CD4-positive, alpha-beta T cell treated with Interleukin-15 for 4 hours (primary cell): ENCODE measurements at places on chromosomes 11 and 22.

- DNase-seq, result no peak
Measured at GRCh38 chr11:130839981-130840666, 76.2 kb downstream of the SNX19 start.

DNA sequence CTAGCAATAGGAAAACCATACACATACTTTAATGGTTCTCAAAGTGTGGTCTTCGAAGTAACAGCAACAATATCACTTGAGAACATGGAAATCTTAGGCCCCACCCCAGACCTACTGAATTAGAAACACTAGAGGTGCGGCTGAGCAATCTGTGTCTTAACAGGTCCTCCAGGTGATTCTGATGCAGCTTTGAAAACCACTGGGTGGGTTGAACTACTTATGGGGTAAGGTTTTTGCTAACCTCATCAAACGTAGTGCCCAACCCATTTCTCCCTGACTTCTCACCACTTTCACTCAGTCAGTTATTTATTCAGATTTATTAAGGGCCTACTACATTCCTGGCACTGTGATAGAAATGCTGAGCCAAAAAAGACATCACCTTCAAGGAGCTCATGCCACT is 3.7 kb downstream of the MPZL2 start:
- peak; percentile 33 for DNase-seq

GRCh38 chr22:46047226-46047625 is 70.3 kb upstream of the WNT7B start:
- no peak for DNase-seq

DNA sequence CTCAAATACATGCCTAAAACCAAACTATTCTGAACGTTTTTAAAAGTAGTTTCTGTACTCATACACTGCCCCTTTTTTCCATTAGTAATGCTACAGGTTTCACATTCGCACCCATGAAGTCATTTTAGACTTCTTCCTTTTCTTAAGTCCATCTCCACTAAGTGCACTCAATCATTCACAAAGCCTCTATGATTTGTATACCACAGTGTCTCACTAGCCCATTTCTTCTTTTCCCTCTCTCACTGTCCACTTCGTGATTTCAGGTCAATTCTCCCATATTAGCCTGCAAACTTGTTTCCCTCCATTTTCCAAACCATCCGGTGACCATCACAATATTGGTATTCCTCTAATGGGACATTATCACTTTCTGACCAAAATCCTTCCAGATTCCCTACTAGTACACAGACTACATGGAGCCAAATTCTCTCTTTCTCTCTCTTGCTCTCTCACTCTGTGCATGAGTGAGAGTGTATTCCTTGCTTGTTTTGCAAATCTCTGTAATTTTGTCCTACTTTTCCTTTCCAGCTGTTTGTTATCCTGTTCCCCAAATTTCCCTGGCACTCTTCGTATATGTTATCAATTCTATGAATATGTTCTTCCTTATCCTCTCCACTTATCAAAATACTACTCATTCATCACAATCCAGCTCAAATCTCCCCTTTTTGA is 3.4 kb upstream of the ZC3H12C start:
- no peak for DNase-seq

- DNase-seq, result no peak
Measured at GRCh38 chr22:44898236-44898635, 111.6 kb downstream of the PHF21B start.

DNA sequence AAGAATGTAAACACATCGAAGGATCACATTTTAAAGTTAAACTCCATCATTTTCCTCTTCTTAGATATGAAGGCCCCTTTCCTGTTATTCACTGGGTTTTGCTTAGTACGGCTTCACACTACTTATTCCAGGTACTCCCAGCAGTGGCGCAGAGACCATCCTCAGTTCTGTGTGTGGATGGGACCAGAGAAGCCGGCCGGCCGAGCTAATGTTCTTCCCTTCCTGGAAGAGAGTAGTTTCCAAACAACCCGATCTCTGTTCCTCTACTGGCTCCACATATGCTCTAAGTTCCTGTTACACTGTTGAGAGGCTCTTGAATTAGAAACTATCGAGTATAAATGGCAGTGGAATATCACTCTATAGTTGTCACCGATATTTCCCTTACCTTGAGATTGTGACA is 684 bp upstream of the NFRKB start:
- DNase-seq, result no peak

DNA sequence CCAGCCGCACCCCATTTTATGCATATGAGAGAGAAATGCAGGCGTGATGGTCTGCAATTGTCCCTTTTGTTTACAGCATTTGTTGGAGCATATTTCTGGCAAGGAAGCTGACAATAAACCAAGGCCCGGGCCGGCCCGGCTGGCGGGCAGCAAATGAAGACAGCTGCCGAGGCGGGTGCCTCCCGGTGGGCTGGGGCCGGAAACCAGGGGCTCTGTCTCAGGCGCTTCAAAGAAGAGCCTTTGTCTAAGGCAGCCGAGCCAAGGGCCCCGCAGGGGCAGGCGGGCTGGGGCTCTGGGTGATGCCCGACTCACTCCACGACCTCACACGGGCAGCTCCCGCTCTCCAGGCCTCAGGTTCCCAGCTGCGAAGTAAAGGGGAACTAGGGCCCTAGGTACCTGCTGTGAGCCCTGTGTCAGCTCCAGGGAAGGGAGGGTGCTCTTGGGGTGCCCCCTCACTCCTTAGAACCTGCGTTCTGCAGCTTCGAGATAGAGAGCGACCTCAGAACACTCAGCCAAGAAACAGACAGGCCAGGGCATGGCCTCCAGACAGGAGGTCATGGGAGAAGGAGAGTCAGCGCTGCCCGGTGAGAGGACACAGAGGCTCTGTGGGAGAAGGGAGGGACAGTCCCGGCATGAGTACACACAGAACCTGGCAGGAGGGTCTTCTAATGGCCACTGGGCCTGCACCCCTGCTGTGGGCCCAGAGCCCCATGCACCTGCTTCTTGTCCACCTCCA is 2.4 kb downstream of the LINC01488 start:
- DNase-seq, result no peak

GRCh38 chr22:44455151-44455962 is 42.7 kb downstream of the RTL6 start:
- DNase-seq, result peak; percentile 78

DNA sequence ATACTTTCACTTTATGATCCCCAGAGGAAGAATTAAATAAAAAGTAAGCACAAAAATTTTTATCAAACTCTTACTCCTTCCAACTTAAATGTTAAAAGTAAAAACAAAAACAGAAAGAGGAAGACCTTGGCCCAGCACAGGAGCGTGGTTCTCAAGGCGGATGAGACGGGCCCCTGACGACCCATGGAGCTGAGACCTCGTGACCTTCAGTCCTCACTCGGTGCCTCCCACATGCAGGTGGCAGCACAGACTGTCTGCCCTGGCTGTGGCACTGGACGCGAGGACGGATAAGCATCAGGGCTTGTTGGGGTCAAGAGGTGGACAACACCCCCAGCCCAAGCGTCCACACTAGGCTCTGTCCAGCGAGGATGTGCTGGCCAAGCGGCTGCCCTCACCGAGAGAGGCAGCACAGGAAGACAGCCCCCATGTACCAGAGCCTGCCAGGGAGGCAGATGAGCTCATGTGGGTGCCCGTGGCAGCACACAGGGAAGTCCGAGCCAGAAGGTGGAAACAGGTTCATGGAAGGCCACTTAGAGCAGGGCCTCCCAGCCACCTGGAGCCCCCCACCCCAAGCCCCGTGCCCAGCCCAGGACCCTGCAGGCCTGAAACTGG is 1389.8 kb downstream of the TBC1D22A start:
- no peak for DNase-seq

- DNase-seq, result no peak
Measured at GRCh38 chr11:122836916-122837315, 1.4 kb upstream of the CRTAM start.

GRCh38 chr11:13857828-13858227 is 104.7 kb upstream of the SPON1 start:
- DNase-seq, result no peak

- DNase-seq, result no peak
Measured at GRCh38 chr11:78069465-78069864, 5.8 kb downstream of the THRSP start.

DNA sequence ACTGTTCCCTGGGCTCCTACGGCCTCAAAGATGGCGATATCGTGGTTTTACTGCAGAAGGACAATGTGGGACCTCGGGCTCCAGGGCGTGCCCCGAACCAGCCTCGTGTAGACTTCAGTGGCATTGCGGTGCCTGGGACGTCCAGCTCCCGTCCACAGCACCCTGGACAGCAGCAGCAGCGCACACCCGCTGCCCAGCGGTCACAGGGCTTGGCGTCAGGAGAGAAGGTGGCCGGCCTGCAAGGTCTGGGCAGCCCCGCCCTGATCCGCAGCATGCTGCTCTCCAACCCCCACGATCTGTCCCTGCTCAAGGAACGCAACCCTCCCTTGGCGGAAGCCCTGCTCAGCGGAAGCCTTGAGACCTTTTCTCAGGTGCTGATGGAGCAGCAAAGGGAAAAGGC is 555 bp downstream of the DDI1 start:
- no peak for DNase-seq

DNA sequence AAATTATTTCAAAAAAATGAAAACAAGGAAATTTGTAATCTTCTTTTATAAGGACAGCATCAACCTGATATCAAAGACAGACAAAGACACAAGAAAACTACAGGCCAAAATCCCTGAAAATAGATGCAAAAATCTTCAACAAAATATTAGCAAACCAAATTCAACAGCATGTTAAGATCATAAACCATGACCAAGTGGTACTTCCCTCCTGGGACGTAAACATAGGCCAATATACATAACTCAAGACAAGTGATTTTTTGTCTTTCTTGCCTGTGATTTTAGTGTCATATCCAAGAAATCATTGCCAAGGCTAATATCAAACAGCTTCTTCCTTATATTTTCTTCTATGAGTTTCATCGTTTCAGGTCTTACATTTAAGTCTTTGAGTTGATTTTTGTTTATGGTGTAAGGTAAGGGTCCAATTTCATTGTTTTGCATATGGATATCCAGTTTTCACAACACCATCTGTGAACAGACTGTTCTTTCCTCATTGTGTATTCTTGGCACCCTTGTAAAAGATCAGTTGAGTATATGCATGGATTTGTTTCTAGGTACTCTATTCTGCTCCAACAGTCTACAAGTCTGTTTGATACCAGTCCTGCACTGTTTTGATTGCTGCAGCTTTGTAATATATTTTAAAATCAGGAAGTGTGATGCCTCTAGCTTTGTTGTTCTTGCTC is 50.0 kb downstream of the SBF2 start:
- DNase-seq, result no peak

DNA sequence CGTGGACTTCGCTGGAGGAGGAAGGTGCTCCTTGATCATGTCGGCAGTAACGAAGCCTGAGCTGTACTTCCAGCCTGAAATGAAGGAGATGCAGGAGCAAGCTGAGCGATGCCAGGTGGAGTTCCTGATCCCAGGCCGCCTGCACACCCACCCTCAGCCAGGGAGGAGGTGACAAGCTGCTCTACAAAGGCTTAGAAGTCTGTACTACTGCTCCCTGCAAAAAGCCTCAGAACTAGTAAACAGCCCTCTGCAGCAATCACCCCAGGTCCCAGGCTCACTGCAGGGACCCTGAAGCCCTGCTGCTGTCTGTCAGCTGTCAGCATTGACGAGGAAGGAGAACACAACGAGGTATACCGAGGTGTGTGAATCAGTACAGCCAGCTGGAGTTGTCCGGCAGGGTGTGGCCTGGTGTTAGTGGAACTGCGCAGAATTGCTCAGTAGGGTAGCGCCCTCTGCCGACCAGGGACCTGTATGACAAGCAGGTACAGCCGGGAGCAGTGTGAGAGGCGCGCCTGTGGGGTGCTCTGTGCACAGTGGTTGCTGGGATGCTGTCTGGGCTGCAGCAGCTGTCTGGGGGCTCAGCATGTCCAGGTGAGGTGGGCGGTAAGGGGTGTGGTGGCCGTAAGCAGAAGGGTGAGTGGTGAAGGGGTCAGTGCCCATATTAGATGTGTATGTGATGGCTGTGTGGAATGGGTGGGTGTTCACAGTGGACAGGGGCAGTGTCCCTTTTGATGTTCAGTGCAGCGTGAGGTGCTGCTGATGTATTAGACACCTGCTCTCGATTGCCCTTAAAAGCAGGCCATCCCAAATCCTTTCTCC is 7.6 kb downstream of the CYB5R2 start:
- DNase-seq, result peak; percentile 63

DNA sequence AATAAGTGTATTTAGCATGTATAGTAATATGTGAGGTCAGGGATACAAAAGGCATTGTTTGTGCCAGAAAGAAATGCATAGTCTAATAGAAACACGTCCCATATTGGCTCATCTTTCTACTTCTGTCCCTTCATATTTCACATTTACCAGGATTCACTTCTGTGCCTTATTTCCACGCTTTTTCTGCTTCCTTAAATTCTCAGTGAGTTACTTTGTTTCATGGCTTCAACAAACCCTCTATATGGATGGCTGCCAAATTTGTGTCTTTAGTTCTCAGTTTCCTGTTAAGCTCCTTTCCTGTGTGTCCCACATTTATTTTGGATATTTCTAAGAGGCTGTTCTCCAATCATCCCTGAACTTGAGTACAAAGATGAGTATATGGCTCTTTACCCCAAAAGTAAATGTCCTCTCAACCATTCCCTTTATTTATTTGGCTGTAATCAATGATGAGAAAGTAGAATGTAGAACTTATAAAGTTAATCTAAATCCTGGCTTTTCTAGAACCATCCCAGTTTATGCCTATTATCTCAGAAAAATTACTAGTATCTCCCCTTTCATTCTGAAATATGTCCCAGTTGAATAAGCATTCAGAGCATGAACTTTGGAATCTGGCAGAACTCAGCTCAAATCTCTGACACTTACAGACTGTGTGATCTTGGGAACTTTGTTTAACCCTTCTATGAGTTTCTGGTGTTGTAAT is 23.5 kb downstream of the OR8B12 start:
- no peak for DNase-seq

DNA sequence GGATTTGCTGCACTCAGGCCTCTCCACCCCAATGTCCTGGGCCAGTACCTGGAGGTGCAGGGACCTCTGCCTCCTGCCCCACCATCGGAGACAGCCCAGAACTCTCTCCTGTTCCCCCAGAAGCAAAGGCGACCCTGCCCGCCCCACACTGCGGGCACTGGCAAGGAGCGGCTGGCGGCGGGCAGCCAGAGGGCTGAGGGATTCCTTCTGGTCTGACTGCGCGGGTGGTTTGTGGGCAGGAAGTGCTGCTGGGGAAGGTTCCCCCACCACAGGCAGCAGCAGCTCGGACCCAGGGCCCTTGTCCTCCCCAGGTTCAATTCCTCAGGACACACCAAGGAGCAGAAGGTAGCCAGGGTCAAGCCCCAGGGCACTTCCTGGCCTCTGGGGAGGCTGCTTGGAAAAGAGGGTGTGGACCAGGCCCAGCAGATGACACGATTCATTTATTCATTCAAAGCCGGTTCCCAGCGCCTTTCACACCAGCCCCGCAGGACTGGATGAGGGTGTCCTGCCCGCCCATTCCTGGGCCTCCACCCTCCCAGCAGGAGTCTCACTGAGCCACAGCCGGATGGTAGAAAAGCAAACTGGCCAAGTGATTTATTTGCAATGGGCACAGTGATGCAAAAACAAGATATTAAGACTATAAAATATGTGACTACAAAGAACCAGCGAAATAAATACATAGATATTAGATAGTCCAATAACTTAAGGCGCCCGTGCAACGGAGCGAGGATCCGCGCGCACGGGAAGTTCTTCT is 1.2 kb downstream of the PHLDA2 start:
- DNase-seq, result no peak
